ENCODE measurements at places on chromosomes 2 and 18.

- no peak for DNase-seq
Observed at GRCh38 chr2:202203348-202203747, 35.0 kb downstream of the SUMO1 start.

- peak; percentile 81 for DNase-seq
Observed at GRCh38 chr2:79638410-79638809, 125.6 kb downstream of the CTNNA2 start.

DNA sequence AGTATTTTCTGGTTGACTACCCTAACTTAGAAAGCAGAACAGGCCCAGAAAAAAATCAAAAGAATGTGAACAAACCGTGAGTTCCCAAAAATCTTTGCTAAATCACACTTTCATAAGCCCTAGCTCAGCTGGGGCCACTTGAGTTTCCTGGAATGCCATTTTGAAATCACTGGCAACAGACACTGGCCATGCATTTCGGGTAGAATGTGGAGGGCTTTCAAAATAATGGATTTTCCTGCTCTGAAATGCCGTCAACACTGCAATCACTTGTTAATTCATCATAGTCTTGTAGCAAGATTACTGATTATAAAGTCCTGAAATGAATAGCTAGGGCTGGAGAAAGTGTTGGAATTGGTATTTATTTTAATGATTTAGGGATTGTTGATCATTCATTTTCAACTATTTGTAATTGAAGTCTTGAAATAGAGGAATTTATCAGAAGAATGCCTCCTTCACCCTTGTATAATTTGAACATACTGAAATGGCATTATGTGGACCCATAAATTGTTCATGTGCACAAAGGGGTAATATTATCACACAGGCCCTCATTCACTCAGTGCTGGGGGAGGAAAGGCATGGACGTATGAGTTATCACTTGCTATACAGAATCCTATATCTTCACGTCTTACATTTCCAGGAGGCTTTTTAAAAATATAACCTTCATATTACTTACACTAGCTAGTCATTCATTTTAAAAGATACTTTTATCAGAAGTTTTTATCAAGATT lies 134.8 kb downstream of the DTNA start:
- DNase-seq: no peak

DNA sequence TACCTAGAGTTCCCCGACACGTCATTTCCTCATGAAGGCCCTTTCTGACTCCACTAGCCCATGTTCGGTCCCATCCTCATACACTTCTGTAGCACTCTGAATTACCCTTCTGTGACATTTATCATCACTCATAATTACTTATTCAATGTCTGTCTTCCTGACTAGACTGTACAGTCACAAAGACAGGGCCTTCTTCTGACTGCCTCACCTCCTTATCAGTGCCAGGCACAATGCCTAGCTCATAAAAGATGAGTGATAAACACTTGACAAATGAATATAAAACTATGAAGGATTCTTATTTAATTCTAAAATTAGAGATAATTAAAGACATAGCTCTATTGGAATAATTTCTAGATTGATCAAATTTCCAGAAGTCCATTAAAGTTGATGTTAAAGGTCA lies 1.4 kb upstream of the UBXN4 start:
- no peak for DNase-seq

DNA sequence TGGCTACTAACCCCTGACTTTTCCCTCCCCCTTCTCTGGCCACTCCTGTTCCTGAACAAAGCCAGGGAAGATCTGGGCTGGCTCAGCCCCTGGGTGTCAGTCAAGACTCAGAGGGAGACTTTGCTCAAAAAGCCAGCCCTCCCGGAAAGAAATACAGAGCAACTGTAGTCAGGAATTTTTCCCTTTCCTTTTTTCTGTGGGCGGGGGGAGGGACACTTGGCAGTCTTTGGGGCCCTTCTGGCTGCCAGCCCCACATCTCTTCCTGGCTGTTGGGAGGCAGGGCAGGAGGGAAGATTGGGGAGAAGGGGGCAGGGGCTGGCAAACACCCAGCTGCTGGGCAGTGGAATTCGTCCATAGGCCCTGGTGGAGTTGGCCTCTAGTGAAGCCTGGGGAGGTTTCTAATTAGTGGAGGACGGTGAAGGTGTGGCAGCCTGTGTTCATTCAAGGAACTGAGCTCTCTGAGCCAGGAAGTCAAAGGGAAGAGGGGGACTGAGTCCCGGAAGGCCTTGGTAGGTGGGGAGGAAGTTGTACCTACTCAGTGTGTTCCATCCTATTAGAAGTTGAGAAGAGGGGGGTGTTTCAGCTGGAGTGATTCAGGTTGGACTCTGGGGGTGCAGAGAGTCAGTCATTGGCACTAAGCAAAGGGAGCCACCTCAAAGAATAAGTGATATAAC lies 10.9 kb downstream of the IGFBP2 start:
- DNase-seq: no peak

- DNase-seq: no peak
Observed at GRCh38 chr2:120920454-120921148, 184.9 kb downstream of the GLI2 start.

- no peak for DNase-seq
Observed at GRCh38 chr2:25030702-25031101, 11.2 kb upstream of the EFR3B start.

- DNase-seq: no peak
Observed at GRCh38 chr2:224039770-224040440, 819 bp upstream of the SERPINE2 start.

GRCh38 chr2:197131558-197131855 lies 179.1 kb downstream of the ANKRD44 start:
- DNase-seq: no peak

GRCh38 chr2:69459936-69460335 lies 22.7 kb upstream of the NFU1 start:
- no peak for DNase-seq

- DNase-seq: no peak
Observed at GRCh38 chr18:27921392-27921791, 255.5 kb downstream of the CDH2 start.

GRCh38 chr2:11745613-11746375 lies 638 bp upstream of the LPIN1 start:
- no peak for DNase-seq

GRCh38 chr2:152407204-152407721 lies 72.3 kb downstream of the FMNL2 start:
- peak; percentile 66 for DNase-seq

- DNase-seq: no peak
Observed at GRCh38 chr2:206250041-206250897, 24.2 kb upstream of the ZDBF2 start.

- no peak for DNase-seq
Observed at GRCh38 chr2:114083717-114084387, 194.0 kb downstream of the ACTR3 start.

GRCh38 chr2:46066116-46066515 lies 231.1 kb upstream of the EPAS1 start:
- peak; percentile 34 for DNase-seq

- peak; percentile 70 for DNase-seq
Observed at GRCh38 chr2:69933839-69934613, 19.1 kb downstream of the MXD1 start.

DNA sequence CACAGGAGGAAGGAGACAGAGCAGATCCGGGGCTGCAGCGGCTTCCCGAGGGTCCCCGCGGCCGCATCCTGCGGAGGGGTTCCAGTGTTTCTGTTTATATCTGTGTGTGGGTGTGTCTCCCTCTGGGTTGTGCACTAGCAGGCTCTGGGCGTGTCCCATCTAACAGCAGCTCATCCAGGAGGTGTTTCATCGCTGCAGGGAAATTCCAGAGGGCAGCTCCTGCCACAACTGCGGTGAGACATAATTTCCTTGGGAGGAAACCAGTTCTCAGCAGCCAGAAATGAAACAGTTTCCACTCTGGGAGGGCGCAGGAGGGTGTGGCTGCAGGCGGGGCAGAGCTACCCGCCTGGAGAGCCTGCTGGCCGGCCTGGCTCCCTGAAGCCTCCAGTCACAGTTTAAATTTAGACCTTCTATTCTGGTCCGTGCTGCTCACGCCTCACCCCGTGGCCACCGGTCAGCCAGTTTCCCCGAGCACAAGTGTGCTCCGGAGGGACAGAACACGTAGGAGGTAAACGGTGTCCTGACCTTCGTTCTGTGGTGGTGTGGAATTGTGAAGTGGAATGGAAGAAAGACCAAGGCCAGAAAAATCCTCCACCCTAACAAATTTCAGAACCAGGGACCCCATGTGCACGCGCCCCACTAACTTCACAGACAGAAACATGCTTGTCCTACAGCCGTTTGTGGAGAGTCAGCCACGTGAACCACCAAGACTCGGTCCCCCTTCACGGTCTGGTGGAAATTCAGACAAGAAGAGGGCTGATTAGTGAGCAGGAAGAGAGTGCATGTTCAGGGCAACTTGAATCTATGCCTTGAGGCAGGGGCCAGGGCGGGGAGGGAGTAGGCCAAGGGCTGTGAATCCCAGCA lies 50.2 kb downstream of the TEX44 start:
- peak; percentile 98 for DNase-seq

GRCh38 chr2:85278361-85278760 lies 49.4 kb downstream of the TGOLN2 start:
- DNase-seq: no peak

DNA sequence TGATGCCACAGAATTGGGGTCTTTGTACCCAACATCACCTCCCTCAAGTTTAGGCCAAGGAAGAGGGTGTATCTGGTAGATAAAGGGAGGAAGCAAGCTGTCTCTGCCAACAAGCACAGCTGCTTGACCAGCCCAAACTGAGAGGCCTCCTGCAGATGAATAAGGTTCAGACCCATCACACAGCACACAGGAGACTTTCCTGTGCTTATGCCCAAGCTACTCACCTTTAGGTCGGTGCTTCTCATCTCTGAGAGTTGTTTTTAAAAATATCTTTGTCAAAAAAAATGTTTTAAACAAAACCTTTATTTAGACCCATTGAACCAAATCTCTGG lies 24.7 kb upstream of the SP3 start:
- DNase-seq: no peak

DNA sequence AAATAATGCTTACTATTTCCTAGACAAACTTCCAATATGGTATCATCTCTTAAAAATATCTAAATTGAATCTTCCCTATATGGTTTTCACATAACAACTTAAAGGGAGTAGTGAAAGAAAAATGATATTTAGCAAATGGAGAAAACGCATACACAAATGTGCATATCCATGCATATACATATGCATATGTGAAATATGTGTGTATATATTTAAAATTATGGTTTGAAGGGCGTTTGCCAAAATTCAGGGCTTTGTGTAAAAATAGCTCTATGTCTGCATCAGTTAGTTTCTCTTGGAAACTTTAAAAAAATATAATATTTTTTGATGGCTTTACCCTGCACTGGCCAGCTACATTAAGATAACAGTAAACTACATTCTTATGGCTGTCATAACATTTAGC lies 986.7 kb downstream of the BCL11A start:
- no peak for DNase-seq

DNA sequence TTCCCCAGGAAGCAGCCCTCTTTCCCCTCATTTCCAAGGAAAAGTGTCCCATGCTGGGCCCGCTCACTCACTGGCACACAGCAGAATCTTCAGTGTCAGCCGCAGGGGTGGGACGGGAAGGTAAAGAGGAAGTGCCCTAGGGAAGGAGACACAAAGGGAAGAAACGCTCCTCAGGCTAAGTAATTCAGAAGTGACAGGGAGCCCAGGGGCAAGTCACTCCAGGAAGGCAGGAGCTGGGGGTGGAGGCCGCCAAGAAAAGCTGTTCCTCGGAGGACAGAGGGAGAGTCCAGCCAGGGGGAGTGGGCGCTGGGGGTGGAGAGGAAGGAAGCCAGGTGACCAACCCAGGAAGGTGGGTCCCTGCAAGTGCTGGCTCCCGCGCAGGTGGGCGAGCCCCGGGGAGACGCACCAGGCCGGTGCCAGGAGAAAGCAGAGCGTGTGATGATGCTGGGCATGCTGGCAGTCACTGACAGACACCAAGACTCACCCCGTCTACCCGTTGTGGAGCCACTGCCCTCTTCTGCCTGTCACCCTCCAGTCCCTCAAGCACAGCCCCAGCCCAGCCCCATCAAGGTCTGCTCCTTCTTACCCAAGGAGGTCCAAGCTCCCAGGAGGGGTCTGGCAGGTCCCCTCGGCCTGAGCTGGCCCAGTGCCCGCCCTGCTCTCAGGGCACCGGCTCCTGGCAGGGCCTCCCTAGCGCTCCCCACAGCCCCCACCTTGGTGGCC lies 21.7 kb downstream of the HDAC4 start:
- DNase-seq: no peak

DNA sequence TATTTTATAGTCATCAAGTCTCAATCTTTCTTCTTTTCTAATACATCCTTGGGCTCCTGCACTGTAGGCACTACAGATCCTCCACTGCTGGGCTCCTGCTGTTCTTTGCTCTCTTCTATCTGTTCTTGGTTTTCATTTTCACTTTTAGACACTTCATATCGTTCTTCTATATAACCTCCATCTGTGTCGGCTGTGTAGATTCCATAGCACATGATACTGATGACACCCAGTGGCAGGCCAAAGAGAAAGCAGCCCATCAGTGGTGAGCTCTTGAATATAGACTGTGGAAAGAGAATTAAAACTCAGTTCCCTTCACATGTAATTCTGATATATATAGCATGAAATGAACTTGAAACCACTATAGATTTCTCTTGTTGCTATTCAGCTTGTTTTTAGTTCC lies 38.0 kb downstream of the TMX3 start:
- no peak for DNase-seq

GRCh38 chr2:64410671-64411070 lies 43.3 kb upstream of the LGALSL start:
- no peak for DNase-seq

DNA sequence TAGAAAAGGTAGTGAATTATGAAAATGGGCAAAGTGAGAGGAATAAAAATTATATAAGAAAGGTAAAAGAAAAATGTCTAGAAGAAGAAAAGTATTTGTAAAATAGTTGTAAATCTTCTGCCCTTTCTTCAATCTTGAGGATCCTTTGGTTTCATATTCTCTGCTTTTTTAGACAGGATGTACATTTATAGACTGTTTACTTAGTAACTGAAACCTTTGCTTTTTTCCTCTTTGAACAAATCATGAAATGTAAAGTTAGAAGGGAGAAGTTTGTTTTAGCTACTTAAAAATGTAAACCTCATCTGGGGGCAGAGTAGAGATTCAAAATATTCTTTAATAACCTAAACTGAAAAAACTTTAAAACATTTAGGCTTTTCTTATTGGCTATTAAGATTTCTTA lies 150.4 kb upstream of the ITGA4 start:
- DNase-seq: no peak

DNA sequence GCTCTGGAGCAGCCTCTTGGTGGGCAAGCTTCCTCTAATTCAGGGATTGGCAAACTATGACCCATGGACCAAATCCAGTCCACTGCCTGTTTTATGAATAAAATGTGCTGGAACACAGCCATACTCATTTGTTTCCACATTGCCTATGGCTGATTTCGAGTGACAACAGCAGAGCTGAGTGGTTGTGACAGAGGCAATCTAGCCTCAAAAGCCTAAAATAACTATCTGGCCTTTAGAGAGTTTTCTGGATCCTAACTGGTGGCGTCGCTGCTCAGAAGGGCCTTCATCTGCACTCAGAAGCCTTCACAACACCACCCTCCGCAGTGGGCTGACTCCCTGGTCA lies 147.1 kb downstream of the CCBE1 start:
- DNase-seq: no peak

GRCh38 chr2:127675331-127676261 lies at the start of gene LIMS2:
TSS of gene LIMS2 (minus strand) at chr2:127675530. CDS start at chr2:127675024, 506 bp downstream.
- DNase-seq: peak; percentile 4

GRCh38 chr2:182907081-182907830 lies 40.8 kb upstream of the FRZB start:
- no peak for DNase-seq

Measured in renal cortical epithelial cell (primary cell).